ENCODE measurements at places on chromosomes 3 and 15. TPM values are rescaled to one million over a fixed set of nuclear protein-coding genes. Genes with fewer than 3 reads are reported as not detected.

MINAR1 gene
- total RNA-seq = 3.3 TPM

MYL3 gene
- total RNA-seq = 2,390 TPM

LRRIQ4 gene
- not detected for total RNA-seq

ISG20 gene
- total RNA-seq = 0.69 TPM

TM2D3 gene
- 36.3 TPM for total RNA-seq

CASR gene
- total RNA-seq = 0.06 TPM

PLD1 gene
- total RNA-seq = 15.7 TPM

DCUN1D1 gene
- 22.8 TPM for total RNA-seq

RAB6B gene
- total RNA-seq = 2.6 TPM

CEP152 gene
- 5.6 TPM for total RNA-seq

LCTL gene
- total RNA-seq = not detected

TMEM212 gene
- not detected for total RNA-seq

NR2E3 gene
- total RNA-seq = 0.09 TPM

DAPK2 gene
- total RNA-seq = 1.4 TPM

RETNLB gene
- total RNA-seq = not detected

SYNPR gene
- 0.36 TPM for total RNA-seq
